Substantia nigra (tissue), 51 donors: ENCODE measurements at places on chromosomes 3 and 15.

DNA sequence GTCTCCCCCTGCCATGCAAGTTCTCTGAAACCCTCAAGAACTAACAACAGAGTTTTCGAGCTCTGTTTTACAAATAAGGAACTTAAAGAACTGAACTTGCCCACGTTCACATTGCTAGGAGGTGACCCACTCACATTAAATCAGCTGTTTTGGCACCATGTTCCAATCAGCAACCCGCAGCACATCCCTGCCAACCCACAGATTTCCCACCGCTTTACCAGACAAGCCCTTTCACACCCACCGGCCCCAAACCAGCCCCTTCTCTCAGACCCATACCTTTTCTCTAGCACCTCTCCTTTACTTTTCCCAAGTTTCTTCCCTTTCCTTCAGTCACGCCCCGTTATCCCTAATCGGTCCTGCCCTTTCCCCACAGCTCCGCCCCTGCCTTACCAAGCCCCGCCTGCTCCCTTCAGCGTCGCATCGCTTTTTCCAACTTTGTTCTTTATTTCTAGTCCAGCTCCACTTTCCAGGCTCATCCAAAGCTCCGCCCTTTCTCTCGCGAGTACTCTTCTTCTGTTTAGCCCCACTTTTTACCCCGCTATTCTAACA, 804 bp upstream of the BRPF1 start:
- no peak for DNase-seq

DNA sequence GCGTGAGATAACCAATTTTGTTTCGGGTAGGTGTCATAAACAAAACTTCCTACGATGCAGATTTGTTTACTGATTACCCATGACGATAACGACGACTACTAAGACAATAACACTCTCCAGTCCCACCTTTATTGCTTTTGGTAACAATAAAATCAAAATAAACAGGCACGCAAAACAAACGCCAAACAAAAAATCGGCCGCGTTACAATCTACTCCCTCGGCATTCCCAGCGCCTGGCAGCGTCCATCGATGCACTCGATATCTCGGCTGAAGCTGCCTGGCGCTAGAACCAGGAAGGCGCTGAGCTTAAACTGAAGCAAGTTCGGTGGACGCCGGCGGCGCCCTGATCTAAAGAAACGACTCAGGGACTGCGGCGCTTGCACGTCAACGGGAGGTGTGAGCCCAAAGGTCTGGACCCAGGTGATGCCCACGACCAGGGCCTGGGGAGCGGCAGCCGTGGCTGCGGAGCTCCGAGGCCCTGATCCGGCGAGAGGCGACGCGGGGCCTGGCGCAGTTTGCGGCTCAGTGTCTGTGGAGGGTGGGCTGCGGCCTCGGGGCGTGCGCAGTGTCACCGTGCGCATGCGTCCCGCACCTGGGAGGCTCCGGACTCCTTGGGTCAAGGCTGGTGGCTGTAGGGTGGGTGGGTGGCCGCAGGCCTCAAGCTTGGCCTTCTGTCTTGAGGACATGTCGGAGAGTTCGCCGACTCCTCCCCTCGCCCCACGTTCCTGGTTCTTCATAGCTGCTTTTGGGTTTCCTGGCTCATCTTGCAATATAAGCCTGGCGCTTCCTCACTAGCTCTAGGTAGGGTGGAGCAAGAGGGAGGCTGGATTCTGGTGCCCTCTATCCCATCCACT, at the start of gene RSRC1:
TSS of gene RSRC1 (plus strand) at position 286 of the 854 bp plus-strand sequence. CDS start 12,016 bp downstream, outside the sequence.
- DNase-seq, result peak; percentile 79

DNA sequence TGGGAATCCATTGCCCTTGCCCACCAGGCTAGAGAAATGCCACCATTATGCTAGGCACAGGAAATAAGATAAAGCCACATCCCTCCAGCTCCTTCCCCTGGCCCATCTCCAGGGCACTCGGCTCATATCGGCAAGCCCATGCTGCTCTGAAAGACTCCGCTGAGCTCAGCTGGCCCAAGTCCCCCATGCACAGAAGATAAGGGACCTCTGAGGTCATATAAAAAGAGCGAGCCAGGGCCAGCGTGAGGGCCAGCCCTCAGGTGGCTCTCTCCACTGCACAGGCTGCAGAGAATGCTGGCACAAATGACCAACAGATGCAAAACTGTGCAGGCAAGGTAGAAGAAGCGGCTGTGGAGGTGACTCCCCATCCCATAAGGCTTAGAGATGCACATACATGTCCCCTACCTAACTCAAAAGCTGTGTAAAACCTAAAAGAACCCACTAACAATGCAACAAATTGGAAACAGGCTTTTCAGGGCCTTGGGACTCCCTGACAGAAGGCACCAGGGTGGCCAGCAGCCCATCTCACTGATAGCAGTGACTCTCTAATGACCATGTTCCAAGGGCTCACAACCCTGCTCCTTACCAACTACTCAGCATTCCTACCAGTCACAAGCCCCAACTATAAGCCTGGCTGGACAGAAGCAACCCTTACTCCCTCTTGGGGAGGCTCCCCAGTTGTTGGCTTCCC, 3.0 kb downstream of the RAB6B start:
- DNase-seq, result no peak

GRCh38 chr3:71090207-71090606, 493.3 kb downstream of the FOXP1 start:
- DNase-seq, result no peak

- no peak for DNase-seq
These were observed 27.1 kb upstream of the MAGEF1 start for GRCh38 chr3:184738982-184739381.

GRCh38 chr3:27488821-27489220, 4.6 kb upstream of the SLC4A7 start:
- DNase-seq, result no peak

DNA sequence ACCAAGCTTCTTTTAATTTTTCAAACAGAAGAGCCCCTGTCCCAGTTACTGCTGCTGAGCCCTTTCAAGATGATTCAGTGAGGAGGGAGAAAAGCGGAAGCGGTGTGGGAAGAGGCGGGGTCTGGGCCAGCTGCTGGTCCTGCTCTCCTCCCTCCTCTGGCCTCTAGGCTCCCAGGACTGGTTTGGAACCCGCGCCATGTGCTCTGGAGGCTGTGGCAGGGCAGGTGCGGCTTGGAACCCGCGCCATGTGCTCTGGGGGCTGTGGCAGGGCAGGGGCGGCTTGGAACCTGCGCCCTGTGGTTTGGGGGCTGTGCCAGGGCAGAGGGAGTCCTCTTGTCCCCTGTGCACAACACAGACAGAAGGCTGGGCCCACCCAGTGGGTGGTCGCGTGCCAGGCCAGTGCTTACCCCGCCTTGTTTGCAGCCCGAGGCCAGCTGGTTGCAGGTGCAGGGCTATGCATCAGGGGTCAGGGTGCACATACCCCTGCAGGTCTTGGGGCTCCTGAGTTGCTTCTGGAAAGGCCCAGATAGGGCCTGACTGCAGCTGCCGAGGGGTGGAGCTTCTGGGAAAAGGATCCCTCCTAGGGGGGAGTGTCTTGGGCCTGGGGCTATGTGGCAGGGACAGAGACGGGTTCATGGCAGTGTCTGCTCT, 12.2 kb downstream of the ALG1L2 start:
- no peak for DNase-seq

- DNase-seq, result peak; percentile 45
These were observed 149.5 kb downstream of the SMAD6 start for GRCh38 chr15:66851311-66852063.

DNA sequence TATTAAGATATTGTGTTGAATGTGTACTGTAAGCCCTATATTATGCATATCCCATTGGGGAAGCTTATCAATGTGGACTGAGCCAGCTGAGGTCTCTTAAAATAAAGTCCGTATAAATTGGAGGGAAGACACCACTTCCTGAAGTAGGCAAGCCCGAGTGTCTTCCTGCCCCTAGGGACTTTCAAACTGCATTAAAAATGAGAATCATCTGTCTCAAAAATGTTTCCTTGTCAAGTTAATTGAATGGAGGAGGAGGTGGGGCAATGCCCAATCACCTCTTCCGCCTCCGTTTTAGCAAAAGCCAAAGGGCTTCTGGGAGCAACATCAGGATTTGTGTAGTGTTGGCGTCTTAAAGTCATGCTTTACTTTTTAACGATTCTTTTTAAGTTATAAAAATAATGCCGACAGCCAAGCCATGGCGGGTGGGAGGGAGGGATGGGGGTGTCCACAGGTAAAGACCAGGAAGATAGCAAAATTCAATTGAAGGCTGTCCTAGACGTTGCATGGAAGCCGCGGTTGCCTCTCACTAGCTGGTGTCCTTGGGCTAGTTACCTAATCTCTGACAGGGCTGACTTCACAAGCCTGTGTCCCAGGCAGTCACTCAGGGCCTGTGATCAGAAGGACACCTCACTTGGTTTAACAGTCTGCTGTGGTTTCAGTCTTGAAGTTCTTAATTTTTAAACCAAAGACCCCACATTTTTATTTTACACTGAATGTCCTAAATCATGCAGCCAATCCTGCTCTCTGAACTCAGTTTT, 524.9 kb upstream of the PROK2 start:
- no peak for DNase-seq

- DNase-seq, result no peak
These were observed 4.0 kb upstream of the ITPKA start for GRCh38 chr15:41489641-41490040.

- DNase-seq, result no peak
These were observed 2.2 kb upstream of the BNIP2 start for GRCh38 chr15:59691194-59691805.

DNA sequence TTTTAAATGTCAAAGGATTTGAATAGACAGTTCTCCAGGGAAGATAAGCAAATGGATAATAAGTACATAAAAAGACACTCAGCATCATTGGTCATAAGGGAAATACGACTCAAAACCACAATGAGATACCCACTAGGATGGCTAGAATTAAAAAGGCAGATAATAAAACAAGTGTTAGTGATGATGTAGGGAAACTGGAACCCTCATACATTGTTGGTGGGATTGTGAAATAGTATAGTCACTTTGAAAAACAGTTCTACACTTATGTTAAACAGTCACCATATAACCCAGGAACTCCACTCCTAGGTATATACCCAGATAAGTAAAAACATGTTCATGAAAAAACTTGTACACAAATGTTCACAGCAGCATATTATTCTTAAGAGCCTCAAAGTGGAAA, 72.5 kb downstream of the GPR156 start:
- no peak for DNase-seq

DNA sequence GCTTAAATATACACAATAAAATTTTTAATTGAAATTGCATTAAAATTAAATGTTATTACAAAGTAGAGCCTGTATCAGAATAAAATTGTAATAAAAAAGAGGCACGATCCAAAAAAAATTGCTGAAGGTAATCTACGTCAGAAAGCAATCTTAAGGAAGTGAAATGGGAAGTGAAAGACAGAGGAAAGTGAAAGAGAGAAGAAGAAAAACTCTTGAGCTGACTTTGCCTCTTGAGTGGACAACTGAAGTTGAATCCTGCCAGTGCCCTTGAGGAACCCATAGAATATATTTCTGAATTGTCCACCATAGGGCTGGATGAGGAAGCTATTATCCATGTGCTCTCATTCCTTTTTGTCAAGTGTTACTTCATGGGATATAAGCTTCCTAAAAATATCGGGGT, 285.1 kb upstream of the STAC start:
- DNase-seq, result no peak

- DNase-seq, result no peak
These were observed 190.0 kb downstream of the PLCH1 start for GRCh38 chr3:155554777-155555451.

- DNase-seq, result no peak
These were observed 75.8 kb upstream of the FAM98B start for GRCh38 chr15:38378161-38378560.

DNA sequence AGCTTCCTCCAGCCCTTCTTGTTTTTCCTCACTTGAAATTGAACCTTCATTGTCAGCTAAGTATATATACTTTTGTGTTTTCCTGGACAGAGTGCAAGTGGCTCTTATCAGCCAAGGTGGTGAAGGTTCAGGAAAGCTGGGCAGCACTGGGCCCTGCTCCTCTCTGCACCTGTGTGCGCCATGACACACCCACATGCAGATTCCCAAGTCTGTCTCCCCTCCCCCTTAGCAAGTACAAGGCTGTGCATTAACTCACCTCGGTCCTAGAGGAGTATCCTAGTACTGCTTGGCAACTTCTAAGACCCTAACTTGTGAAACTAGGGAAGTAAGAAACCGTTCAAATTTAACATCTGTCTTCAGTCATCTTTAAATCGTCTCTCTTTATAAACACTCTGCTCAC, 85.8 kb downstream of the SLC49A4 start:
- DNase-seq, result no peak

GRCh38 chr3:15305359-15305844, 27.0 kb downstream of the SH3BP5 start:
- no peak for DNase-seq

- no peak for DNase-seq
These were observed 479.9 kb downstream of the MAGI1 start for GRCh38 chr3:65558826-65559225.

- no peak for DNase-seq
These were observed 966 bp downstream of the ALAS1 start for GRCh38 chr3:52198643-52199608.

DNA sequence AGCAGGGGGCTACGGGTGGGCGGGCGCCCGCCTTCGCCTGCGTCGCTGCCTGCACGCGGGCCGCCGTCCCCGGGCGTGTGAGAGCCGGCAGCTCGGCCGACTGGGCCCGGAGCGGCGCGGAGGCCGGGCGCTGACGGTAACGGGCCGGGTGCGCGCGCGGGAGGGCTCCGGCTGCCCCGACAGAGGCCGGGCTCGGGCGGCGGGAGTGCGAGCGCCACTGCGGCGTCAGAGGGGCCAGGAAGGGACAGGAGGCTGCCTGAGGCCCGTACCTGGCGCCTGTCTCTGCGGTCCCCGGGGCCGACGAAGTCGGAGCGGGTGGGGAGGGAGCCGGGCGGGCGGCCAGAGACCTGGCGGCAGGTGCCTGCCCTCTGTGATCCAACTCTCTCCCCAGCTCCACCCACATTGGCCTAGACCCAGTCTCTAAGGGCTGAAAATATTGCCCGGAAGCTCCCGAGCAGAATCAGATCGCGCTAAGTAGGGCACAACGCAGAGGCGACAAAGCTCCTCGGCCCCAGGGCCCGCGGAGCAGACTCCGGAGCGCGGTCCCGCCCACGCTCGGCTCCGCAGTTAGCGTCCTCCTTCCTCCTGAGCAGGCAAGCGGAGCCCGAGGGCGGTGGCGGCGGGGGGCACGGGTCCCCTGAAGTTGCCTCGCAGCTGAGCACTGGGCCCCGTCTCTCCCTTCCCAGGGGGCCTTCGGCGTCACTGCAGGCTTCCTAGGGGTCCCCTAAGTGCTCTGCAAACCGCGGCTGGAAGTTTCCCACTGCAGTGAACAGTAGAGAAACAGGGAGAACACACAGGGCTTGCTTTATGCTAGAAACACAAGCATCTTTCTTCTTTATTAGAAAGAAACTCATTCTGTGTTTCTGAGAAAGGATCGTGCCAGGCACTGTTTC, at the start of gene MAN2A2:
TSS of gene MAN2A2 (plus strand) at position 463 of the 893 bp plus-strand sequence. CDS start 906 bp downstream, outside the sequence.
- DNase-seq, result peak; percentile 61

DNA sequence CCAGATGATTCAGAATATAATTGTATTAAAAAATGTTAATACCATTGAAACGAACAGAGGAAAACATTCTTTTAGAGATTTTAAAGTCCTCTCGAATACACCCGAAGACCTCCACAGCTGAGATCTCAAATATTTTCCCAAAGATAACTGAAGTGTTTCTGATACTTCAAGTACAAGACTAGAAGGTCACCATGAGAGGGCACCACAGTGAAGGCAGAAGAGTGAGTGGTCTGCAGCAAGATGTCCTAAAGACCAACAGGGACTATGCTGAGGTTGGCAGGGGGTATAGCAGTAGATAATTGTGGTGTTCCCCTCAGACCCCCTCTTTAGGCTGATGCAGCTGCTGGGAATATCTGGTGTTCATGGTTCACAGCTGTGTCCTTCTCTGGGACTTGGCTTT, 156.5 kb downstream of the PDCD6IP start:
- DNase-seq, result no peak

GRCh38 chr15:99477791-99478471, 87.9 kb upstream of the MEF2A start:
- DNase-seq, result no peak
